MG63 (cell line): ENCODE measurements at places on chromosomes 4 and X.

DNA sequence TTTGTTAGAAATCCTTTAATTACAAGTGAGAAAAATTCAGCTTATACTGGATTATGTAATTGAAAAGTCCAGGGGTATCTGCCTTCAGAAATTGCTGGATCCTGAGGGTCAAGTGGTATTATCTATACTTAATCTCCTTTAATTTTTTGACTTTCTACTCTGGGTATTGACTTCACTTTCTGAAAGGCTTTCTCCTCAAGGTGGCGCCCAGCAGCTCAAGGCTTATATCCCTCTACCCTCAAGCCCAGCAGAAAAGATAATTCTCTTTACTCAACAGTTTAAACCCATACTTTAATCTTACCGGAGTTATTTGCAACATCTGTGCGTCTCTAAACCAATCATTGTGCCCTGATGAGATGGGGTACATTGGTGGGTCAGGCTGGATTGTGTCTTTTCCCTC lies 129.5 kb downstream of the LARP7 start:
- peak; percentile 1 for DNase-seq

DNA sequence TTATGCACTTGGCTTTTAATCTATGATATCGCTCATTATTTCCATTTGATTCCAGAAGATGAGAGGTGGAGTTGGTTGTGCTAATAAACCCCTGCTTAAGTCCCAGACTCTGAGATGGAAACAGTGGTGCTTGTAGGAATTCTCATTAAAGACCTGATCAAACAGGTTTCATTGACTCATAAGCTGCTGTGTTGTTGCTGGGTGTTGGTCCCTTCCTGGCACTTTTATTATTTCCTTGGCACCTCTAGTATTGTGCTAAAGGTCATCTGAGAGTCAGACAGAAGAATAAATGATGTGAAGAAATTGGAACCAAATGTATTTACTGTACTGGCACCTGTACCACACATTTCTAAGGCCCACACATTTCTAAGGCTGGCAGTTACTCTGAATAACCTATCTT lies 544.7 kb upstream of the NR3C2 start:
- no peak for DNase-seq

DNA sequence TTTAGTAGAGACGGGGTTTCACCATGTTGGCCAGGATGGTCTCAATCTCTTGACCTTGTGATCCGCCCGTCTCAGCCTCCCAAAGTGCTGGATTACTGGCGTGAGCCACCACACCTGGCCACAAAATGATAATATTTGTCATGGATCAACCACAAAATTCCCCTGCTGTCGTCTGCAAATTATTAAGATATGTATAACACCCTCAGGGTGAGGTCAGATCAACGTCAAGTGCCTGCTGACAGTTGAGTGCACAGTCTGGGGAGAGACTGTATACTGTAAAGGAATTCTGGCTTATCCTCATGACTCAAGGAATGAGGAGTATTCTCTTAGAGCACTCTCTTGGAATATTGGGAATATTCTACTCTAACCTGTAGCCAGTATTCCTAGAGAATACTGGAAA lies 11.2 kb downstream of the EPGN start:
- no peak for DNase-seq

- no peak for DNase-seq
Observed at GRCh38 chrX:134002921-134003615, 17.7 kb upstream of the GPC3 start.

DNA sequence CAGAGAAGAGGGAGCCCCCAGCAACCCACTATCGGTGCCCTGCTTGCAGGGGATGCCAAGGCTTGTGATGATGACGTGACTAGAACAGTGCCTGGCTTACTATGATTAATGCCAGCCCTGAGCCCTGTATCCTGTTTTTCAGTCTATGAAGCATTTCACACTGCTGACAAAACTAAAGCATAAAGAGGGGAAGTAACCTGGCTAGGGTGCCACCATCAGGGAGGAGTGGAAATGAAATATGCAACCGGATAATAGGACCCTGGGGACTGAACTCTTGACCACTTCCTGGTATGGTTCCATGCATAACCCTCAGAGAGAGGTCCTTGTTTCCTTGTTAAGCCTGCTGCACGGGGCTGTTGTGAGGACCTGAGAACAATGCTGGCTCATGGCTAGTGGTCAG lies 50.3 kb downstream of the MED28 start:
- no peak for DNase-seq
